Activated CD8-positive, alpha-beta memory T cell treated with anti-CD3 and anti-CD28 coated beads for 1 hour (primary cell): ENCODE measurements at places on chromosomes 11 and 22.

DNA sequence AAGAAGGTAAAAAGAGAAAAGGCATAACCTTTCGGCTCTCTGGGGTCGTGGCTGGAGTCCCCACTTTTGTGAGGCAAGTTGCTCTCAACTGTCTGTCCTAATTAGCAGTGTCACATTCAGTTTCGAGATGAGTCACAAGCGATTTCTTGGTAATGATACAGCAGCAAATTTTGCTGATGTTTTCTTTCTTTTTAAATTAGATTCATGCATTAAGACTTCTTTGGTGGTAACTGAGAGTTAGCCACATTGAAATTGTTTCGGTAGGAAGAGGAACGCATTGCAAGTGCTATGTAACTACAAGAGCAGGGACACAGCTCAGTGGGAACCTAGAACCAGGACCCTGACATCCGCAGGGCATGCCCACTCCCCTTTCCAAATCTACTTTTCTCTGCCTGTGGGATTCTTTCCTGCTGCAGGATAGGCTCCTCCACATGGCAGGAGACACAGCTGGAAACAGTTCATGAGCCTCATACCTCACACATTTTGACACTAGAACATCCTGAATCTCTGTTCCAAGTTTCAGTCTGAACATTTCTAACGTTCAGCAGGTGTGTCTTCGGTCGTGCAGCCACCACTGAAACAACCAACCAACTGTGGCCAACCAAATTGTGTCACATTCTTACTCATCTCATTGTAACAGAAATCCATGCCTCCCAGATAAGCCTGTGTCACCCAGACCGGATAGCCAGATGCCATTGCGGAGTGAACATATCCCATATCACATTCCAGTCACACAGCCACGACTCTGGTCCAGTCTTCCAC is 987.6 kb downstream of the NTM start:
- no peak for DNase-seq

DNA sequence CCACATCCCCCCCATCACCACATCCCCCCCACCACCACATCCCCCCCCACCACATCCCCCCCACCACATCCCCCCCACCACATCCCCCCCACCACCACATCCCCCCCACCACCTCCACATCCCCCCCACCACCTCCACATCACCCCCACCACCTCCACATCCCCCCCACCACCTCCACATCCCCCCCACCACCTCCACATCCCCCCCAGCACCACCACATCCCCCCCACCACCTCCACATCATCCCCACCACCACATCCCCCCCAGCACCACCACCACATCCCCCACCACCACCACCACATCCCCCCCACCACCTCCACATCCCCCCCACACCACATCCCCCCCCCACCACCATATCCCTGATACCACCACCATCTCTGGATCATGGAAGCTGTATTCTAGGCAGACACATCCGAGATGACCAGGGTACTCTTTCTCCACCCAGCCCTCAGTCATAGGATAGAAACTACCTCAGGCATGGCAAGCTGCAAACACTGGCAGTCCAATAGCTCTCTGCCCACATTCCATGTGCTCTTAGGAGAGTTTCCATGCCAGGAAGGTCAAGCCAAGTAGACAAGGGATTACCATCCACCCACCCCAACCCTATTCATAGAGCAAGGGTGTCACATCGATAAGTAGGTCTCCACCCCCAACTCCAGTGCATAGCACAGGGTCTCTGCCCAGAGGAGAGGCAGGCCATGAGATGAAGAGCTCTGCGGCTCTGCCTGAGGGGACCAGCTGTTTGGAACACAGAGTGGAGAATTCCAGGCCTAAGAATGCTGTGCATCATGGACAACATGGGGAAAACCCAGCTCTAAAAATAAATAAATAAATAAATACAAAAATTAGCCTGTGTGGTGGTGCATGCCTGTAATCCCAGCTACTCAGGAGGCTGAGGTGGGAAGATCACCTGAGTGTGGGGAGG is 33.0 kb upstream of the TEAD1 start:
- no peak for DNase-seq

DNA sequence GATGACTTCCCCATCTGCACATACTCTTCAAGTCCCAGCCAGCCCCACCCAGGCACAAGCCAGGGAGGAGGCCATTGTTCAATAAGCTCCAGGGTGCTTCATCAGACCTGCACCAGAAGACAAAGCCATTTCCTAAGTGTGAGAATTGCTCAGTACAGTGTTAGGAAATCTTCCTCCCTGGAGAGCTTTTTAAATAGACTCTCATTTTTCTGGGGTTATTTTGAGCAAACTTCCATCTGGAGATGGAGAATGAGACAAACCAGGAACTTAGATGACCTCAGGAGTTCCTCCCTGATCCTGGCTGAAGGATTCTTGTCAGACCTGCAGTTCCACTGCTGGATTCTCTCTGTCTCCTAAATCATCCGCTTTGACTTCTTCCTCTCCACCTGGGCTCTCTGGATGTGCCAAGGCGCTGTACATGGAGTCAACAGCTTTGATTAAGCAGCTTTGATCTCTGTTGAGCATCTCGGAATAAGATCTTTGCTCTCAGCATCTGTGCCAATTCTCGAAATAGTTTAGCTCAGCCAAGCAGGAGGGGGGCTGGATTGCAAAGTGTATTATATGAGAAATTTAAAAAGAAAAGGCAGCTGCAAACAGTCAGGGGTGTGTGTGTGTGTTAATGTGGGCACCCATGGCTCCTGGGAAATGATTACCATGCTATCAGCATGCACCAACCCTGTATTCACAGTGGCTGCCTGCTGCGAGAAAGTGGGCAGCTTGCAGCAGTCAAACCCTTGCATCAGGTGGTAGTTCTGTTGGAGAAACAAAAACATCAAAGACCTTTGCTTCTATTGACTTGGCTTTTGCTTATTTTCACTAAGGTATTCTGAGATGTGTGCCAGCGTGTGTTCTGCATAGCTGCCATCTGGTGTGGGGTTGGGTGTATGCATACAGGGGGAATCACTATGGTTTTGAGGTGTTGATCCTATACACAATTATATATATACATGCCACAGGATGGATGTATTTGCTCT is 70.2 kb upstream of the NAV2 start:
- no peak for DNase-seq

- DNase-seq, result peak; percentile 81
These were observed 114.1 kb downstream of the MICAL2 start for GRCh38 chr11:12224537-12224893.

DNA sequence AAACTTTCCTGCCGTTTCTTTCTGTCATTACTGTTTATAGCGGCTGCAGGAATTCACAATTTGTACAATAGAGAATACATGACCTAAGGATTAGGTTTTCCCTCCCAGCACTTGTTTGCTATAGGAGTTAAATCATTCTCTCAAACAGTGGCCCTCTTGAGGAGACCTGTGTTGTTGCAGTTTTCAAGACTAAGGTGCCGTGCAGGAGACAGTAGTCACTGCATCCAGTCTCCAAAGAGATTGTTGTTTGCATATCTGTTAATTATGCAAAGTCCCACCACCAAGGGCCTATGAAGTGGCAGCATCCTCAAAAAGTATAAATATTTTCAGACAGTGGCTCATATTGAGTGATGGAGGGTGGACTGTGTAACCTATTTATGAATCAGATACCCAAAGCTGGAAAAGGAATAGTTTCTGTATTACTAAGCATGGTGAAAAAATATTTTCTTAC is 2.3 kb downstream of the PRSS23 start:
- no peak for DNase-seq
